HepG2 (cell line): ENCODE measurements at places on chromosomes 7 and 10.

- no peak for DNase-seq
Measured at GRCh38 chr10:17576768-17577167, 40.4 kb downstream of the HACD1 start.

DNA sequence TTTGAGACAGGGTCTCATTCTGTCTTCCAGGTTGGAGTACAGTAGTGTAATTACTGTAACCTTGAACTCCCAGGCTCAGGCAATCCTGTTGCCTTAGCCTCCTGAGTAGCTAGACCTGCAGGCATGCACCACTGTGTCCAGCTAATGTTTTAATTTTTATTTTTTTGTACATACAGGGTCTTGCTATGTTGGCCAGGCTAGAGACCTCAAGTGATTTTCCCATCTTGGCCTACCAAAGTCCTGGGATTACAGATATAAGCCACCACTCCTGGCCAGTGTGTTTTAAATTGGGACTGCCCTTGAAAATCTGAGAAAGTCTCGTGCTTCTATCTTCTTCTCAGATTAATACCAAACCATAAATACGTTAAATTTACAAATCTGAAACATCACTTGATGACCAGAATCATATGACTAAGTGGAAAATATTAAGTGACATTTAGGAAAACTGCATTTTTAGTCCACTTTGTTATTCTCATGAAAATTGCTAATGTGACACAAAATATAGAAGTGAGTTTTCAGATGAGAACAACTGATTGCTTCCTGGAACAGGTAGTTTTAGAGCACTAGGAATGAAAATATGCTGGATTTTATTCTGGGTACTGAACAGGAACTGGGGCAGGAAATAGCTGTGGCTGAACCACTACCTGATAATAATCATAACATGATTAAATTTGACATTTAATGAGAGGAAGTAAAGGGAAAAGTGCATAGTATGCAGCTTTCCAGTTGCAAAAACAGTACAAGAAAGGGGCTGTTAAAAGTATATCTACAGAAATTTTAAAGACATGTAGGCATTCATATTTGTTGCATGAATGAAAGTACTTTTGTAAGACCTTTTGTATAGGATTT, 4.2 kb downstream of the PHTF2 start:
- DNase-seq: no peak

DNA sequence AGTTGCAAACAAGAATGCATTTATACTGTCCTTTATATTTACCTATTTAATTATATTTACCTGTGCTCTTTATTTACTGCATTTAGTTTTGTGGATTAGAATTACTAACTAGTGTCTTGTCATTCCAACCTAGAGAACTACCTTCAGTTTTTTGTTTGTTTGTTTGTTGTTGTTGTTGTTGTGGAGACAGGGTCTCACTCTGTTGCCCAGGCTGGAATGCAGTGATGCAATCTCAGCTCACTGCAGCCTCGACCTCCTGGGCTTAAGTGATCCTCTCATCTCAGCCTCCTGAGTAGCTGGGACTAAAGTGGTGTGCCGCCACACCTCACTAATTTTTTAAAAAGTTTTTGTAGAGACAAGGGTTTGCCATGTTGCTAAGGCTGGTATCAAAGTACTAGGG, 156.4 kb upstream of the AKR1E2 start:
- DNase-seq: no peak

GRCh38 chr7:97317575-97317974, 200.1 kb downstream of the SDHAF3 start:
- no peak for DNase-seq

- no peak for DNase-seq
Measured at GRCh38 chr10:43295436-43295835, 28.6 kb upstream of the RASGEF1A start.

DNA sequence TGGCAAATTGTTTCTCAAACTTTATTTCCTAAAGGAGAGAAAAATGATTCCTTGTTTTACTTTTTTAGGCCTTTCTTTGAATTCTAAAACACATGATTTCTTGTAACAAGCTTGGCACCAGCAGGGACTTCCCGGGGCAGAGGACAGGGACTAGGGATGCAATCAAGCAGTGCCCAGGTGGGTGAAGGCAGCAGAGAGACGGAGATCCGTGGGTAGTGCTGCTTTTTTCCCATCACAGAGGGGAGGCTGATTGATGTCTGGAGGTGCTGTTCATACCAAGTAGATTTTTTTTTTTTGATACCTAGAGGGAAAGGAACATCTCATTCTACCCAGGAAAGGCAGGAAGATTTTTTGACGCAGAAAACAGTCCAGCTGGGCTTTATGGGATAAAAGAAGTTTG, 91.9 kb downstream of the FAM171A1 start:
- no peak for DNase-seq

DNA sequence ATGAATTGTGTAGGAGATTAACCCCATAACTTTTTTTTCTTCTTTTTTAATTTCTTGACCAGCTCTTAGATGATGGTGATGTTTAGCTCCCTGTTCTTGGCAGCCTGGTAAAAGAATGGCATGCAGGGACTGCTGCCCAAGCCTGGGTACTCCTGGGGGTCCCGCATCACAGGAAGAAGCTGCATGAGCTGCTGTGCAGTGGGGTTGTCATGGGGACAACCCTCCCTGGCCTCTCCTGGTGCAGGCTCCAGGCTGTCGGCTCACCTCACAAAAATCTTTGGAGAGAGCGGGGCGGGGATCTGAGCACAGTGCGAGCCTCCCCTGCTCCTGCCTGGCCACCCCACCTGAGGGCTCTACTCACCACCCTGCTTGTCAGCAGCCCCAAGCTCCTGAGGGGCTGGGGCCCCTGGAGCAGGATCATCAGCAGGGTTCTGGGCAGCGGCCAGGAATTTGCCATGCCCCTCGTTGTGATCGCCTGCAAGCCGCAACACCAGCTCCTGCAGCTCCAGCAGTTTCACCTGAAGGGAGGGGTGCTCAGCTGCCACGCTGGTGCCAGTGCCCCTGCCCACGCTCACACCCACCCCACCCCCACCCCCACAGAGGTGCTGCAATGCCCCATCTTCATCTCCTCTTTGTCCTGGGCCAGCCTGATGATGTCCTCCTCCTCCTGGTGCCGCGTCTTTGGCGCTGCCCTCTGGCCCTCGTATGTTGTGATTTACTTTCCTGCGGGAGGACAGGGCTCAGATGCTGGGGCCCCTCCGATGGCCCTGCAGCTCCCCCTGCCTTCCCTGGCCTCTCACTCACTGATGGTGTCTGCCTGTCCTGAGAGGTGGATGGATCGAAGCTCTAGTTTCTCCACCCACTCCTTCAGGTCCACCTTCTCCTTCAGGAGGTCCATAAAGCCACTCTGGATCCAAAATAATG, 15.5 kb upstream of the MTPAP start:
- no peak for DNase-seq

- no peak for DNase-seq
Measured at GRCh38 chr7:132206594-132206993, 369.7 kb downstream of the PLXNA4 start.

DNA sequence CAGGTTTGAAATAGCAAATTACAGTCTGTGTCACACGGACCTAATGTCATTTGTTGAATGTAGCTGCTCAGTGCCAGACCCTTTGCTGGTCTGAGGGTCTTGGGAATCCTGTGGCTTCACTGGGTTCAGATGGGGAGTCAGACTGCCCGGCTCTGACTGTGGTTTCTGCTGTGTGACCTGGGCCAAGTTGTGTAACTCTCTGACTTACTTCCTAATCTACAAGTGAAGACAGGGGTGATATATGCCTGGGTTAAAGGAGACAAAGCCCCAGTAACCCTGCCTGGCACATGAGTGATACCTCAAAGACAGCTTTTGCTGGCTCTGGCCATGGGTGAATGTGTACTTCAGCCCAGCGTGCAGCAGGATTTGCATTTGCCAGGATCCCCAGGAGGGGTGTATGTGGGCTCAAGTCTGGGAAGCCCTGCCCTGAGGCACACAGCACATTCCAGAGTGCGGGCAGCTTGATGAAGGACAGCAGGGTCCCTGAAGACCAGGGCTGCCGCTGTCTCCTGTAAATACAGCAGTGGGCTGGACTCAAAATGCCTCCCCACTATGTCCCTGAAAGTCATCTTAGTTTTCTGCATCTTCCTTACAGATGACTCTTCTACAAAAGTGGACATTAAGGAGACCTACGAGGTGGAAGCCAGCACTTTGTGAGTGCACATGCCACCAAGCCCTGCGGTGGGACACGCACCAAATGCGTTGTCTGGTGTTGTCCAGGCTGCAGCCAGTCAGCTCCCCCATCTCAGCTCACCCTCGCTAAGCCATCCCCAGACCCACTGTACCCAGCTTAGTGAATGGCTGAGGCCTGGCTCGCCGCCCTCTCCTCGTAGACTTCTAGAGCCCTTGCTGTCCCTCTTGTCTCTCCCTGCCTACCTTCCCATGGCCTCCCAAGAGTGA, 16.4 kb downstream of the NACAD start:
- DNase-seq: no peak

GRCh38 chr10:86992456-86992855, 24.2 kb downstream of the ADIRF start:
- no peak for DNase-seq

DNA sequence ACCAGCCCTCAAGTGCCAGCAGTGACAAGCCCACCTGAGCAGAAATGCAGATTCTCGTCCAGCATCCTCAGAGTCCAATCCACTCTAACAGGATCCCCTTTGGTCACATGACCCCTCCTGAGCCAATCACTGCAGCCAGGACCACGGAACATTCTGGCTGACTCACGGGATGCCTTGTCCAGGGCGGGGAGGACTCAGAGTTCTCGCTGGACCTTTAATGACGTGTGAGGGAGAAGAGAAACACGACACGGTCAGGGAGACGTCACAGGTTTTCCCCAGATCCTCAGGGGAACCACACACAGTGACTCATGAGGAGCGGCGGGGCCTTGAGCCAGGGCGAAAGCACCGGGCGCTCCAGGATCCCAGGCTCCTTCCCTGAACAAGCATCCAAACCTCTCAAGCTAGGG, 155.7 kb downstream of the PTPRN2 start:
- DNase-seq: peak; percentile 28

DNA sequence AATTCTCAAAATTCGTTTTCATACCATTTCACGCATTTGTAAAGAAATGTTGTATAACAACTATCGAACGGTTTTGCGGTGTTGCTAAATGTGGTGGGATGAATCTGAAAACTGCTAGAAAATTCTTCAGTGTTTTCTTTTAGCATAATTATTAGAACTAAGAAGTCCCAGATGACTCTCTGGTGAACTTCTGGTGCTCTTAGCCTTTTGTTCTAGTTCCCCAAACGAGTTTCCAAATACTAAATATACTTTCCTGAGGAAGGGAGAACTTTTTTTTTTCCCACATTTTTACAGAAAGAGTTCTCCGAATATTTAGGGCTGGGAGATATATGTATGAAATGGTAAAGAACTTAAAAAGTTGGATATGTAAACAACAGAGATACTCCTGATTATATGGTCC, 82.5 kb downstream of the ICA1 start:
- no peak for DNase-seq

DNA sequence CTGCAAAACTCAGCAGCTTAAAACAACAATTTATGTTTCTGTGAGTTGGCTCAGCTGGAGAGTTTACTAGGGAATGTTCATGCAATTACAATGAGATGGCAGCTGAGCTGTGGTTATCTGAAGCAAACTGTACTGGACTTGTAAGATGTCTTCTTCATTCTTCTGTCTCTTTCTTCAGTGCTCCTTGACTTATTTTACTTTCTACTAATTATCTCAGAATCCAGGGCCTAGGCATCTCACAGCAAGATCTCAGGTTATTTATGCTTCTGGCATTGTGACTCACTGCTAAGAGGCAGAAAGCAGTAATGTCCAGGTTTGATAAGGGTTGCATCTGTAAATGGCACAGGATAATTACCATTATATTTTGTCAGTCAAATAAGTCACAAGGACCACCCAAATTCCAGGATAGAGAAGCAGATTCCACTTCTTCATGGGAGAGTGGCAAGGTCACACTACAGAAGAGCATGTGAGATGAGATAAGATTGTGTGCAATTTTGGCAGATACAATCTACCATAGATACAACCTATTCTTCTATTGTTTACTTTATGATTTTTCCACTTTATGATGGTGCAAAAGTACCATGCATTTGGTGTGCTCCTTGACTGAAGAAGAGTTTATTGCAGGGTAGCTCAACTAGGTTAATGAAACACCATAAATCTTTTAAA, 16.8 kb downstream of the VIM start:
- no peak for DNase-seq

DNA sequence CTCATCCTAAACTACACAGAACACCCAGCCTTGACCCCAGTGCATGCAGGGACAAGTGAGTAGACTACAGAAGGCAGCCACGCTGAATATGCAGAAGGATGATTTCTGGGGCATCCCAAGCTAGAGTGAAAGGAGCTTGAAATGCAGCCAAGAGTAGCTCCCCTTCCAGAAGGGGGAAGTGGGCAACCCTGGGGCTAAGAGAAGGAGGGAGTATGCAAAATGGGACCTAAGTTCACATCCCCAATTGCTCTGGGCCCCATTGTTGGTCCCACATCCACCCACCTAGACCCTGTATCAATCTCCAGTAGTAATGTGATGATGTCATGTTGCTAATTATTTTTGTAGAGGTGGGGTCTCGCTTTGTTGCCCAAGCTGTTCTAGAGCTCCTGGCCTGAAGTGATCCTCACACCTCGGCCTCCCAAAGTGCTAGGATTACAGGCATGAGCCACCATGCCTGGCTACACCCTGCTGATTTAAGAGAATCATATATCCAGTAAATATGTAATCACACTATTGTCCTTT, 5.6 kb upstream of the PSTK start:
- no peak for DNase-seq

- DNase-seq: no peak
Measured at GRCh38 chr10:128468462-128468861, 342.2 kb upstream of the MKI67 start.

DNA sequence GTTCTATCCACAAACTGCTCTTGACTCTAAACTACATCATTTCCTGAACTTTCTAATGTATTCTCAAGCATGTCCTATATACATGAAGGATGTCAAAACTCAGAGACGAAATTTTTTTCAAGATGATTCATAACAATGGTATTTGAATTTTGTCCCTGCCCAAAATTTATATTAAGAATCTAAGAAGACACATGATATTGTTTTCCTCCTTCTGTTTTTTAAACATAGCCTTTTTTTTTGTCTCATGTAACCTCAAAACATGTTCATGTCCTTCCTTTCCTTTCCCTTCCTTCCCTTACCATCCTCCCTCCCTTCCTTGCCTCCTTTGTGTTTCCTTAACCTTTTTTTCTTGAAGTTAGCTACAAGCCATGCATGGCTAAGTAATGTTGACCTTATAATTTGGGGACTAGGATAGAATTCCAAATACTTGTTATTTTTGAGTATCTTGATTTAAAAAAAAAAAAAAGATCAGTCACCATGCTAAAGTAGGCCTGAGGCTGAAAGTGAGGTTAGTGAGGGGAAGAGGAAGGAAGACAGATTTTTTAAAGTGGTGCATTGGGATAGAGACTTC, 163.0 kb downstream of the SUGCT start:
- no peak for DNase-seq

DNA sequence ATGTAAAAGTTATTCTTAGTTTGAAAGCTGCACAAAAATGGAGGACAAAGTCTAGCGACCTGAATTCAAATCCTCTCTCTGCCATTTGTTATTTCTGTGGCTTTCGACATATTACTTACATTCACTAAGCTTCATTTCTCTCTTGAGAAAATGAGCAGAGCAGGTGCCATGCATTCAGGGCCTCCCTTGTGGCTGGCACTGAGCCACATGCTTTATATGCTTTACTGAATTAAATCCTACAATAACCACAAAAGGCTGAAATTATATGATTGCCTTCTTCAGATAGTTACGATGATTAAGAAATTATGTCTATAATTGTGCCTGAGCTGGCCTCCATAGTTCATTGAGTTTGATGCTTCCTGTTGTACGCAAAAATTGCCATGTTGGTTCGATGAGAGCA, 98.7 kb downstream of the NPSR1 start:
- DNase-seq: no peak

GRCh38 chr10:48836605-48837004, 103.0 kb downstream of the LRRC18 start:
- no peak for DNase-seq
